ENCODE measurements at places on chromosomes 1 and 21. TPM values are rescaled to one million over a fixed set of nuclear protein-coding genes. Genes with fewer than 3 reads are reported as not detected.

Gene PLA2G2C
- not detected for total RNA-seq

Gene AKNAD1
- total RNA-seq = not detected

Gene SPRR3
- not detected for total RNA-seq

Gene DNALI1
- 3.1 TPM for total RNA-seq

Gene OR2T2
- total RNA-seq = not detected

Gene RAB7B
- 1.2 TPM for total RNA-seq

Gene BGLAP
- total RNA-seq = 0.83 TPM

Gene FCRL6
- total RNA-seq = 0.32 TPM

Gene IRF6
- 31.6 TPM for total RNA-seq

Gene FAM78B
- 4.2 TPM for total RNA-seq

Gene DCLRE1B
- 2.2 TPM for total RNA-seq

Gene ESPN
- total RNA-seq = 0.56 TPM

Gene PAFAH2
- total RNA-seq = 12.1 TPM

Gene LRRC38
- total RNA-seq = not detected

DNA sequence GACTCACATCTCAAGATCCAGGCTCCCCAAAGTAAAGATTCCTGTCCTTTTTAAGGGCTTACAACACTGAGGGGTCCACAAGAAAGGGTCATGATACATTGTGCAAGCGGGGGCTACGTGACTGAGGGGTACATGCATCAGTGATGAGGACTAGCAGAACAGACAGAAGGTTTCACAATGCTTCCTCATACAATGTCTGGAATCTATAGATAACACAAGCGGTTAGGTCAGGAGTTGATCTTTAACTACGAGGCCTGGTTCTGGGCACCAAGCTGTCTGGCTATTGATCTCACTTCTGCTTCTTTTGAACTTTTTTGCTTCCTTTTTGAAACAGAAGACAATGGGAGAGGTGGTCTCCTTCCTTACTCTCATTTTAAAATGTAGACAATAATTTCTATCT, 718.6 kb downstream of the AMY1C start:
- DNase-seq = no peak

- no peak for DNase-seq
These were observed 117.8 kb downstream of the ZMYM4 start for GRCh38 chr1:35386290-35386689.

DNA sequence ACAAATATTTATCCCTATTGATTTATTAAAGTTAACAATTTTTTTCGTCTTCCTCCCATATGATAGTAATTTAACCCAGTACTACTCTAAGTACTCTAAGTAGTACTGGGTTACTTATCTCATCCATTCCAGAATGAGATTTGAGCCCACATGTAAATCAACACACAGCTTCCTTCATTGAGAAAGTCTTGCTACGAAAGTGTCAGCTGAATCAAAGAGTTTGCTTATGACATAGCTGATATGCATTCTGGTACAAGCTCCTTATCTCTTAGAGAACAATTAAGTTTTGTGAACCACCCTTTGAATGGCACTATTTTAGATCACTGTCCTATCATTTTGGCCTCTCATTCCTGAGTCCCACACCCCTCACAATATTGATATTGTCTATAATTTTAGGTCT, 2.4 kb upstream of the SLC44A3 start:
- DNase-seq = no peak

DNA sequence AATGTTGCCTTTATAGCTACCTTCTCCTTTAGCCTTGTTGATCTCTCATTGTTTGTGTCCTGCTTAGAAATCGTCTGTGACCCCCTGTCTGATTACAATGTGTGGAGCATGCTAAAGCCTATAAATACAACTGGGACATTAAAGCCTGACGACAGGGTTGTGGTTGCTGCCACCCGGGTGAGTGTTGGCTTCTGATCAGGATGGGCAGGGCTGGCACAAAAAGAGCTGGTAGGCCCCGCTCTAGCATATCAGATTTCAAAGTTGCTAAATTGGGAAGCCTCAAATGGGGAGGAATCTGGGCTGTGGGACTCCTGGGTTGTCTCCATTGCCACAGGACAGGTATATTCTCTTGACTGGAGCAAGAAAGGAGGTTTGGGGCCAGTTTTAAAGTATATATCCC, 8.4 kb downstream of the NCSTN start:
- no peak for DNase-seq

DNA sequence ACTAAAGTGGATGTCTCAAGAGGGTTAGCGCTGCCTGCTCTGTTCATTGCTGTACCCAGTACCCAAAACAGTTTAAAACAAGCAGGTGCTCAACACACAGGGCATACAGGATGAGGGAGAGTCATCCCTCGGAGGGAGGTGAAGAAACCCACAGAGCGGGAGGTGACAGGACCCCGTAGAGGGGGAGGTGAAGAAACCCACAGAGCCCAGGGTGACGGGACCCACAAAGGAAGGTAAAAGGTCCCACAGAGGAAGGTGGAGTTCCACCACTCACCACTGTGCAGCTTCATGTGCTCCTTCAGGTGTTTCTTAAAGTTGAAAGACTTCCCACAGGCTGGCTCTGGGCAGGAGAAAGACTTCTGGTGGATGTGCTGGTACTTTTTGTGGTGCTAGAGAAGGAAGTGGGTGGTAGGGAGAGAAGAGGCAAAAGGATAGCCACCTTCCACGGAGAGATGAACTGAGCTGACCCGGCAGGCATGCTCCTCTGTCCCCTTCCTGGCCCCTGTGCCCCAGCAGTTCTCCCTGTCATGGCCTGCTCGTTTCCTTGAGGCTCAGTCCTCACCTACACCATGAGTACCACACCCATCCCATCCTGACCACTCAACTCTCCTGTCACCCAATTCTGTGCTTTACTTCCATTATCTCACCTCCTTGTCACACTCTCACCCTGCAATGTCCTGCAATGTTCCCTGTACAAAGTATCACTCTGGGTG, 5.1 kb downstream of the ZNF692 start:
- no peak for DNase-seq

GRCh38 chr1:187566354-187566753, 737.6 kb downstream of the PLA2G4A start:
- no peak for DNase-seq

- no peak for DNase-seq
These were observed 18.8 kb downstream of the RHBG start for GRCh38 chr1:156387870-156388173.

GRCh38 chr1:26372039-26372438, 511 bp downstream of the ZNF683 start:
- no peak for DNase-seq

DNA sequence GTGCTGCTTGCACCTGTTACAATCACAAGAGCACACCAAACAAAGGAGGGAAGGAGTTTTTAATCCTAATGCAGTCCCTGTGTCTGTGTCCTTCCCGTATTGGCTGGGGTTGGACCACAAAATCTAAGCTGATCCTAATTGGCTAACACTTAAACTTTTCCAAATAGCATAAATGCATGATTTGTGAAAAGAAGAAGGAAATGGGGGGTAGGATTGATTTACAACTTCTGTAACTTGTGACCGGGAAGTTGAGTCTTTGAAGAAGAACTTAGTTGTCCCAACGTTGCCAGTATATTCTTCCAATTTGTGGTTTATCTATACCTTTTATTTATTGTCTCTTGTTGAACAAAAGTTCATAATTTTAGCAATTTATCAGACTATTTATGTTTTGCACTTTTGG, 11.8 kb upstream of the IPP start:
- no peak for DNase-seq

GRCh38 chr1:205298191-205298994, 23.2 kb downstream of the NUAK2 start:
- no peak for DNase-seq

GRCh38 chr1:85615586-85616363, 35.2 kb downstream of the CCN1 start:
- DNase-seq = no peak

- no peak for DNase-seq
These were observed 158.7 kb downstream of the NTPCR start for GRCh38 chr1:233109096-233109495.

- DNase-seq = no peak
These were observed 187.6 kb downstream of the LRRC40 start for GRCh38 chr1:70017770-70018169.

DNA sequence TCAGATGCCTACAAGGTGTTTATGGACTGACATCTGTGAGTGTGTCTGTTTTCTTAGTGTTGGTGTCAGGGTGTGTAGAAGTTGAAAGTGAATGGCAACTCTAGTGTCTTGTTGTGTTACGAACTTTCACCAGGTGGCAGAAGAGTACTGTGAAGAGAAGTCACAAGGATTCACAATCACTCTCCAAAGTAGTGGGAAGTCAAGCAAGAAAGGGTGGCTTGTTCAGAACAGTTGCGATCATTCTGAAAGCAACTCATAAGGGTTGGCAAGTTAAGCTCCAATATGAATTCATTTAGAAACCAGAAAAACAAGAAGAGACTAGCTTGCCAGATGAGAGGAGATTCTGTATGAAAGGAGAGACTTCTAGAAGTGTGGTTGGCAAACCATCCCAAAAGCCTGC, 86.1 kb downstream of the FASLG start:
- DNase-seq = no peak

DNA sequence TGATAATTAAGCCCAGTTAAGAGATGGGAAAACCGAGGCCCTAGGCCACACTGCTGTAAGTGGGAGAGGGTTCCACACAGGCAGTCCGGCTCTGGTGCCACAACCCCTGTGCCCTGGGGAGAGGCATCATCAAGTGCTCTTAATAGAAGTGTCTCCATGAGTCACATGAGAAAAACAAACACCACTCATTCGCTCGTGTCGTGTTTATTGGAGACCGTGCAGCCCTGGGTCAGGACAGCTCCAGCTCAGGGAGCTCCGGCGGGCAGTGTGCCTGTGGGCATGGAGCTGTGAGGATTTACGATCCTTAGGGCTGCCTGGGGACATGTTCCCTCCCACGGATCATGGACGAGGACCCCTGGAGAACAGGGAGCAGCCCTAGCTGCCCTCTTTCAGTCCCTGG, 658.5 kb downstream of the AJAP1 start:
- DNase-seq = no peak

GRCh38 chr1:58881471-58881994, 97.7 kb upstream of the JUN start:
- DNase-seq = peak; percentile 42

DNA sequence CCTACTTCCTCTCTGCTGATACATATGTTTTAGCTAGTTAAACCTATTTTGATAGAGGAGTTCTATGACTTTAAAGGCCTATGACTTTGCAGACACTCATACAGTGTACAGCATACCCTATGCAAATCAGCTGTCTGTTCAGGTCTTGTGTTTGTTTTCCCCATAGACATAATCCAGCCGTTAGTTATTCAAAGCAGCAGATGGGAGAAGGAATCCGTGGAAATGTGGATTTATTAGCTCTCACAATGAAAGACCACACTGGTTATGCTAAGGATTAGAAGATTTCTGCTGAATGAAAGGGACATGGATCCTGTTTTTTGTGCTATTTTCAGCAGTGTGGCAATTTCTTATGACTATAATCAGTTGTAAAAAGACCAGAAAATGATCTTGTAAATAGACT, 59.8 kb downstream of the MAST2 start:
- DNase-seq = no peak

DNA sequence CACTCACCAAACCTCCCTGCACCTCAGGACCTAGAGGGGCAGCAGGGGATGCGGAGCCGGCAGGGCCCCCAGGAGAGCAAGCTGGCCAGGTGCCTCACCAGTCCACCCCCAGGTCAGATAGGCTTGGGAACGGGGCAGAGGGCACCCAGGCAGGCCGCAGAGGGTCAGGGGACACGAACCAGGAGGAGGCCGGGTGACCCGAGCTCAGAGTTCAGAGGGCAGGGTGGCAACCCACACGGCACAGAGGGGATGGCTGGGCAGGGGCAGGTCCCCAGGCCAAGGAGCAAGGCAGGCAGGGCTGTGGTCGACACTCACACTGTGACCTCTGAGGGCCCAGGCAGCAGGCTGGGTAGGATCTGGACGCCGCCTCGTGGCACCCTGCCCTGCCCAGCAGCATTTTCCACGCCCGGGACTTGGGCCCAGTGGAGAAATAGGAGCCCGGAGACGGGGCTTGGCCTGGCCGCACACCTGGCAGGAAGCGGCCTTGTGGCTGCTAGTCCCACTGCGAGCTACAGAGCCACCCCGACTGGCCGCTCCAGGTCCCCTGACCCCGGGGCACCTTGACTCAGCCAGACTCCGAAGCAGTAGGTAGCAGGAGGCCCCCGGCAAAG, 5.3 kb downstream of the DVL1 start:
- no peak for DNase-seq

GRCh38 chr1:153253693-153254092, 5.8 kb upstream of the LORICRIN start:
- DNase-seq = no peak

GRCh38 chr1:113784104-113784779, 25.0 kb upstream of the PHTF1 start:
- no peak for DNase-seq

- no peak for DNase-seq
These were observed 12.3 kb upstream of the RASSF5 start for GRCh38 chr1:206495011-206495461.

DNA sequence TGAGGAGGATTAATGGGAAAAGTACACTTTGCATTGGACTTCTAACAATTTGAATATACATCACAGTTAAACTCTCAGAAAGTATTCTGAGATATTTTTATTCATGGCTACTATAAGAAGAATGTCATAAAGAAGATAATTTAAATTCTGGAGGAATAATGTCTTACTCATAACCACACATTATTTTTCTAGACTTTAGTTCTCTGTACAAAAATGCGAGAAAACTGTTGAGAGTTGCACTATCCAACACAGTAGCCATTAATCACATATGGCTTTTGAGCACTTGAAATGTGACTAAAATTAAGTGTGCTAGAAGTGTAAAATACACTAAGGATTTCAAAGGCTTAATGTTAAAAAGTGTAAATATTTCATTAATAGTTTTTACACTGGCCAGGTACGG, 53.8 kb downstream of the CRB1 start:
- no peak for DNase-seq

DNA sequence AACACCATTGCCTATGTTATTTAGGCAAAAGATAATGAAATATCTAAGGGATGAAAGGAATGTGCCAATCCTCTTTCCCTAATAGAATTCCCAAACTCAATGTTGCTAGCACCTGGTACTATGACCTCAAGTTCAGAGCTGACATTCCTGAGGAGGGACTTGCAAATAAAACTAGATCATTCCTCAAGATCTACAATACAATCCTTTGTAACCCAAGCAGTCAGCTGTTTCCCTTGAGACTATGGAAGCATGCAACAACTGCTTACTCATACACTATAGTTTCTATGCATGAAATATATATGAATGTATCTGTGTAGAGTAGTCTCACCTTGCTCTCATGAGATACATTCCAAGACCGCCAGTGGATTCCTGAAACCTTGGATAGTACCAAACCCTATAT, 65.0 kb downstream of the ABL2 start:
- DNase-seq = no peak

GRCh38 chr1:27166929-27167328, 12.0 kb upstream of the SLC9A1 start:
- DNase-seq = no peak

DNA sequence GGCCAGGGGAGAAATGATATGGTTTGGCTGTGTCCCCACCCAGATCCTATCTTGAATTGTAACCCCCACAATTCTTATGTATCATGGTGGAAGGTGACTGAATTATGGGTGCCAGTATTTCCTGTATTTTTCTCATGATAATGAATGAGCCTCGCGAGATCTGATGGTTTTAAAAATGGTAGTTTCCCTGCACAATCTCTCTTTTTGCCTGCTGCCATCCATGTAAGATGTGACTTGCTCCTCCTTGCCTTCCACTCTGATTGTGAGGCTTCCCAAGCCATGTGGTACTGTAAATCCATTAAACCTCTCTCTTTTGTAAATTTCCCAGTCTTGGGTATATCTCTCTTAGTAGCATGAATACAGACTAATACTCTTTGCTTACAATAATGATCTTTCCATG, 1453.9 kb upstream of the B3GALT2 start:
- DNase-seq = no peak

GRCh38 chr1:209150114-209150513, 433.4 kb upstream of the CAMK1G start:
- DNase-seq = no peak

All from Right ventricle myocardium superior (tissue), 1 donor.